ENCODE measurements at places on chromosomes 12 and 14.

DNA sequence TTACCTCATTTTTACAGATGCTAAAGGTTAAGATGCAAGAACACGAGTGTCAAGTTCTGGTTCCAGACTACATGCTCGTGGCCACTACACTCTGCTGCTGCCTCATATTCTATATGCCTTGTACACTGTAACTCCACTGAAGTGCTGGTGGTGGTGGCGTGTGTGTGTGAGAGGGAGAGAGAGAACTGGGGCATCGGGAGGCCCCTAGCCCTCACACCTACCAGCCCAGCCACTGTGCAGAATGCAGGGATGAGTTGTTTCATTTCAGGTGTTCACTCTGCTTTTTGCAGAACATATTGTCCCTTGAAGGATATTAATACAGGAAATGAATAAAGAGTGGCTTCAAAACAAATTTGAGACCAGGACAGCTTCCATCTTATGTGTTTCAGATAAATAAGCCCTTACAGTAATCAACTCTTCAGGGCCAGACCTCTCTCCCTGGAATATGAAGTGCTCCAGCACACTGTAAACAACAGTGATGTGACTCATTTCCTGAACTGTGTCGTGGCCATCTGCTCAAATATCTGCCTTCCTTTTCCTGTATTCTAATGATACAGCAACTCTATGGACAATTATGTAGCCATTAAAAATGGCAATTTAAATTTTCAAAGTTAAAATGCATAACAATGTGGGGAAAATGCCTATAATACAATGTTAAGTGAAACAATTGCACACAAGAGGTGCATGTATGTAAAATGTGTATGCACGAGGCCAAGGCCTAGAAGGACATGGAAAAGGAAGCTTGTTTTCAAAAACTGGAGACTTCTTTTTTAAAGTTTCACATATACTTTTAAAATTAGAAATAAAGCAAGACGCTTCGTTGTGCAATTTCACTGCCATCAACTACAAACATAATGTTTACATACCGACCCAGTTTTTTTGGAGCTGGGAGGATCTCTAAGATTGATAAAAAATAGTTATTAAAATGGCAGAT, 215.4 kb downstream of the PELI2 start:
- no peak for DNase-seq

GRCh38 chr14:91918186-91918883, 29.2 kb downstream of the FBLN5 start:
- DNase-seq = no peak

GRCh38 chr12:30992381-30992780, 65.8 kb downstream of the TSPAN11 start:
- DNase-seq = no peak

DNA sequence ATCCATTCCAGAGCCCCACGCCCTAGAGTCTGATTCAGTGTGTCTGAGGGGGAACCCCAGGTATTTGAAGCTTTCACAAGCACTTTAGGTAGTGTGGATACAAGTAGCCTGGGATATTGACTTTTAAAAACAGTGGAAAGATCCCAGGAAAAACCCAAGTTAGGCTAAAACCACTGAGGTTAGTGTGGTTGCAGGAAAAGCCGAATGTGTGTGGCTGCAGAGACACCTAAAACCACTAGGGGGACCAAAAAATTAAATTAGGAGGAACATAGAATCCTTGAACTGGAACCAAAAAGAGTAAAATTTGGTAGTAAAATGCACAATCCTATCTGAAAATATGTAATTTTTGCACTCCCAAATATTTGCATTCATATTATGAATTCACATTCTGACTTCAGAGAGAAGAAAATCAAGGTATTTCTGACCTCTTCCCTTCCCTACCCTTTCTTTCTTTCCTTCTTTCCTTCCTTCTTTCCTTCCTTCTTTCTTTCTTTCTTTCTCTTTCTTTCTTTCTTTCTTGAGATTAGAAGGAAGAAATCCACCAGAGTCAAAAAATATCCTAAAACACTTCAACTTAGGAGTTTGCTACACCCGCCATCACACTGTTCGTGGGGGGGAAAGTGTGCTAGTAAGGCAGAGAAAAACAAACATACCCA, 37.8 kb downstream of the SLCO1A2 start:
- no peak for DNase-seq

DNA sequence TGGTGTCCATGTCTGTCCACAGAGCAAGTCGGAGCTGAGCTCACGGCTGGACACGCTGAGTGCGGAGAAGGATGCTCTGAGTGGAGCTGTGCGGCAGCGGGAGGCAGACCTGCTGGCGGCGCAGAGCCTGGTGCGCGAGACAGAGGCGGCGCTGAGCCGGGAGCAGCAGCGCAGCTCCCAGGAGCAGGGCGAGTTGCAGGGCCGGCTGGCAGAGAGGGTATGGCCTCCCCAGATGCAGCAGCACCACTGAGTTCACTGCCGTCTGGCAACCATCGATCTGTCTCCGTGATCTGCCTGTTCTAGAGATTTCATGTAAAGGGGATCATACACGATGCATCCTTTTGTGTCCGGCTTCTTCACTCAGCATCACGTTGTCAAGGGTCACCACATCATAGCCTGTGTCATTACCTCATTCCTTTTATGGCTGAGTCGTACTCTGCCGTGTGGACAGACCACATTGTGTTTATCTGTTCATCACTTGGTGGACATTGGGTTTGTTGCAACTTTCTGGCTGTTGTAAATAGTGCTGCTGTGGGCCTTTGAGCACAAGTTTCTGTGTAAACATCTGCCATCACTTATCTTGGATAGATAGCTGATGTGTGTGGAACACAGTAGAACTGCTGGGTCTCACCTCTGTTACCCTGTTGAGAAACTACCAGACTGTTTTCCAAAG, 21.9 kb downstream of the HIP1R start:
- DNase-seq = no peak

GRCh38 chr12:2118061-2118460, 65.3 kb downstream of the CACNA1C start:
- DNase-seq = no peak

GRCh38 chr12:33265900-33266299, 173.7 kb downstream of the SYT10 start:
- no peak for DNase-seq

- DNase-seq = peak; percentile 51
Observed at GRCh38 chr14:104118006-104118844, 20.2 kb upstream of the KIF26A start.

- no peak for DNase-seq
Observed at GRCh38 chr14:76936483-76936882, 92.0 kb downstream of the IRF2BPL start.

DNA sequence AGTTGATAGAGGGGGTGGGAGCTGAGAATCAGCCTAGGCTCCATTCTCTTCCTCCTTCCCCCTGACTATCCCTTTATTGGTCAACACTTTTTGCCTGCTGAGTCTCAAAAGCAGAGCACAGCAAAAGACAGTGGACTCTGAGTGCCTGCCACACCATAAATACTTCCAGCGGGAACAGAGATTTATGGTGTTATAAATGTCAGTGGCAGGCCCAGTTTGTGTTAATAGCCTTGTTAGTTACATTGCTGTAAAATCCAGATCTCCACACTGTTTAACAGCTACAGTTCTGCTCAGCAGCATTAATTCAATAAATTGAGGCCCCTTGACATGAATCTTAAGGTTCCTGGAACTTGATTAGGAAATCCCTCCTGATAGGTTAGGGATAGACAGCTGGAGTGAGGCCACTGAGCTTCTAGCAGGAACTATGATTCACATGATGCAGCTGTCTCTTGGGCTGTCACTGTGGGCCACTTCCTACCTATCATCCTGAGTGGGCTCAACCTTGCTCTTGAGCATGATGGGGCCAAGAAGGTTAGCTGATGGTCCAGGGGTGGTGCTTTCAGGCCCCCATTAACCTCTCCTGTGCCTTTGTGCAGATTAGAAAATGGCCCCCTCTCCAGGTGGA, 295.2 kb upstream of the SRRM4 start:
- DNase-seq = no peak

- DNase-seq = no peak
Observed at GRCh38 chr12:30764251-30764650, 9.5 kb upstream of the CAPRIN2 start.

DNA sequence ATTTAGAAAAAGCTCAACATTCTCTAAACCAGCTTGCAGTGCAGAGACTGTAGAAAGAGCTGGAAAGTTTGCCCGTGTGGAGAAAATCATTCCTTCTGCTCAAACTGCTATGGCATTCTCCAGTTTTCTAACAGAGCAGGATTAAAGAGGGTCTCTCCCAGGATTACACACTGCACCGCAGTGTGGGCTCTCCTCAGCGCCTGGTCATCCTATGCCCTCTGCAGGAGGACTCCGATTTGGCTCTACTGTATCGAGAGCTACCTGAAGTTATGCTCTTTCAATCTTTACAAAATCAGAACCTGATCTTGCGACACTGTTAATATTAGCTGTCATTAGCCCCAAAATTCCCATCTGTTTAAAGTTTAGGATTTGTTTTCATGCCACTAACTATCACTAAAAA, 33.0 kb downstream of the BHLHE41 start:
- no peak for DNase-seq

GRCh38 chr14:30211326-30211725, 283.7 kb upstream of the PRKD1 start:
- DNase-seq = no peak

GRCh38 chr12:94186278-94187241, 38.2 kb downstream of the PLXNC1 start:
- DNase-seq = peak; percentile 52

- no peak for DNase-seq
Observed at GRCh38 chr12:81863406-81863805, 104.3 kb upstream of the PPFIA2 start.

DNA sequence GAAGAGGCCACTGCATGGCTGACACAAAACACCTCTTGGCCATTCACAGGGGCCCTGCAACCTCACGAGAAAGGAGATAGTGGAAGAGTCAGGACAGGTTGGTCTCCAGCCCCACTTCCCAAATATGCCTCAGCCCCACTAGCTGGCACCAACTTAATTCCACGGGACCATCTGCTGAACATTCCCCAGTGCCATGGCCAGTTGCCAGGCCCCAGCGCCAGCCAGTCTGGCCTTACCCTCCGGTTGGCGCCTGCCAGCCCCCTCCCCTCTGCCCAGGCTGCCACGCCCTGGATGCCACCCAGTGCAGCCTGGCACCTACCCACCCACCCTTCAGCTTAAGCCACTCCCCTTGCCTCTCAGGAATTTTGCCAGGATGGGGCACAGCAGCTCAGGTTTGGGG, 21.2 kb upstream of the HSPB8 start:
- DNase-seq = no peak

GRCh38 chr14:97162621-97163020, 365.4 kb downstream of the VRK1 start:
- no peak for DNase-seq

DNA sequence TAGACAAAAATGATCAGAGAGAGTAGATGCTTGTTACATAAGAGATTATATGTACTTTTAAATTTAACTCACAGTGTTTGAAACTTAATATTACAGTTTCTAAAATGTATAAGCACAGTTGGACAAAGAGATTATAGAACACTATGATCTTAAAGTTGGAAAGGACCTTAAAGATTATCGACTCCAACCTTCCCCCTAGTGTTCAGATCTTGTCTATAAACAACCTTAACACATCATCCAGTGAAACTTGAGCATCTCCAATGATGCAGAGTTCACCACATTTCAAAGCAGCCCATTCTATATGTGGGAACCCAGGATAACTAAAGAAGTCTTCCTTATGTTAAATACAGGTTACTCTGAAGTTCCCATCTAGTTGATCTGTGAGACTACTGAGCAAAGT, 480.8 kb downstream of the RMST start:
- no peak for DNase-seq

DNA sequence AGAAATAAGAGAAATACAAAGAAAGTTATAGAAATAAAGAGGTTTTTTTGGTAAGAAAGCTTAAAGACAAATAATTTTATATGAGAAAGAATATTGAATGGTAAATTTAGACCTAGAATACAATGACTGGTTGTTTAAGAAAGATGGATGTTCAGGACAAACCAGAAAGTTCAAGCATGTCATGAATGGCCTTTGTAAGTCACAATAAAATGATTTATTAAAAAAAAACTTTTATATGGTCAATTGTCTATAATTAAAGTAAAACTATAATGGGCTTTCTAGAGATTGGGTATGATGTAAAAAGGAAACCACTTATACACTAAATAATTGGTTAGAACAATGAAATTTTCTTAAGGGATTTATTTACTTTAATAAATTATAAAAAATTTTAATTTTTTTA, 19.8 kb upstream of the CAPRIN2 start:
- DNase-seq = no peak

DNA sequence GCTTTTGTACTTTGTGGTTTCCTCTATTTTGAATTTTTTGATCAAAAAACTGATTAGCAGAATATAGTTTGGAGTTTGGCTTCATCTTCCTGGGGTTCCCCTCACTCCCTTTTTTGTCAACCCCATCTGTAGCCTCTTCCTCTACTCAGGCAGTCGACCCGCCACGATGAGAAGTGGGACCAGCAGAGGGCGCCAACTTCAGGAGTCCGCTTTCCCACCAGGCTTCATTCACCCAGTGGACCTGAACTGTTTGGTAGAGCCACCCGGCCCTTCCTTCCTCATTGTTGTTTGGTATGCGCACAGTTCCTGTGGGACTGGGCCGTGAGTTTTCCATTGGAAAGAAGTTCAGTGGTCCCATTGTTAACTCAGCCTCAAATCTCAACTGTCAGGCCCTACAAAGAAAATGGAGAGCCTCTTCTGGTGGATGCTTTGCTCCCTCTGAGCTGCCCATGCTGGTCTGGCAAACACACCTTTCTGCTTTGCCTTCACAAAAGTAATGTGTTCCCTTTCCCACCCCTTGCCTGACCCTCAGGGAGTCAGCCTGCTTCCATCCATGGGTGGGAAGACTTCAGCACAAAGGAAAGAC, 21.7 kb downstream of the TMBIM6 start:
- DNase-seq = peak; percentile 50

DNA sequence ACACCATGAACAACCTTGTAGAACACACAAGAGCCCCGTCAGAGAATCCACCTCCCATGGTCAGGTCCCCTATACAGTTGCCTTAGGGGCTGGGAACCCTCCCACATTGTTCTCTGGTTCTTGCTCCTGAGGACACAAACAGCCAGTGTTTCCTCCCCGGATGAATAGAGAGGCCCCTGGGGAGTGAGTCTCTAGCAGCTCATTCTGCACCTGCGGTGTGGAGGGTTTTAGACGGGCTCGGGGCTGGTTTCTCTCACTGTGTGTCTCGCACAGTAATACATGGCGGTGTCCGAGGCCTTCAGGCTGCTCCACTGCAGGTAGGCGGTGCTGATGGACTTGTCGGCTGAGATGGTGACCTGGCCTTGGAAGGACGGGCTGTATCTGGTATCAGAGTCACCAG, 1052.1 kb downstream of the TMEM121 start:
- DNase-seq = no peak

DNA sequence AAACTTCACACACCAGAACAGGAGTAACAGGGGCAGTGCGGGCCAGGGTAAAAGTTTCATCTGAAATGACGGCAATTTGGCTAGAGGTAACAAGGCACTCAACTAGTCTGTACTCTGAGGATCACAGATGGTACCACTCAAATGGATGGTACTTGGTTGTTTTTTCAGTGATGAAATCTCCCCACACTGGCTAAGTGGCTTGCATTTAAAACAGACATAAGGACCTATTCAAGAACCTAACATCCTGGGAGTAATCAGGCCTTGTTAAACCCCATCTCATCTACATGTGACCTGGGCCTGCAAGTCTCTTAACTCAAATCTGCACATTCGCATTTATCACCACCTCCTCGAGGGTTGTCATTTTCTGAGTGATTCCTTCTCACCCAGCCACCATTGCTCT, 90.8 kb downstream of the PRKAB1 start:
- no peak for DNase-seq
